ENCODE measurements at places on chromosomes 1 and 21.
A peak's percentile ranks its signal among the peaks of the same experiment; 100 is the strongest.

DNA sequence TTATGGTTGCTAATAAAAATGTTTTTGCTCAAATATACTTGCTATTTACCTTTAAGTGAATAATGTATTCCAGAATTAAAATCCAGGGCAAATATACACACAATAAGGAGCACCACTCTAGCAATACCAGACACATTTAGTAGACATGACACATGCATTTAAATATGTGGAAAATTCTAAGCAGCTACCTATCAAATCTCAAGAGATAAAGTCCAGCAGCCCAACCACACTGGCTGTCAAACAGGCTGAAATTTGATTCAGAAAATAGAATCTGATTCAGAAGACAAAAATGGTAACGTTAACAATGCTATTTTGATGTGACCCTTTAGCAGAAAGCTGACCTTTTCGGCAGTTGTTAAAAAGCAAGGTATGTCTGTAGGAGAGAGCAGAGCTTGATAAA, 42.3 kb downstream of the PLEKHO1 start:
- DNase-seq, result no peak

GRCh38 chr1:17121881-17122280, 2.6 kb upstream of the PADI2 start:
- DNase-seq, result no peak

GRCh38 chr21:35072960-35073359, 23.9 kb upstream of the RUNX1 start:
- no peak for DNase-seq

- DNase-seq, result no peak
These were observed 218.2 kb upstream of the NR5A2 start for GRCh38 chr1:199809311-199809710.

DNA sequence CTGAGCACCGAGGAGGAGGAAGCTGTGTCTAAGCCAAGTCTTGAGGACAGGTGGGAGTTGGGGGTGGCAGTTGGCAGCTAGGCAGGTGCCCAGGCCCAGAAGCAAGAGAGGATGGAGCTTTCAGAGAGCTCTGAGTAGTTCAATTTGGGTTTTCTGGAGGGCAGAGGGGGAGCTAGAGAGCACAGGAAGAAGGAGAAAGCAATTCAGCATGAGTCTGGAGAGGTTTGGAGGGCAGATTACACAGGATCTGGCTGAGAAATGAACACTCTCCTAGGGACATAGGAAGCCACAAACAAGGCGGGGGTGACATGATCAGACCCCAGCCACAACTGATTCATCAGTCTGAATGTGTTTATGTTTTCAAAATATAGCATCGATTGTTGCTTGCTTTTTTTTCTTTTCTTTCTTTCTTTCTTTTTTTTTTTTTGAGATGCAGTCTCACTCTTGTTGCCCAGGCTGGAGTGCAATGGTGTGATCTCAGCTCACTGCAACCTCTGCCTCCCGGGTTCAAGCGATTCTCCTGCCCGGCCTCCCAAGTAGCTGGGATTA, 23.8 kb downstream of the PTPRF start:
- DNase-seq, result no peak

DNA sequence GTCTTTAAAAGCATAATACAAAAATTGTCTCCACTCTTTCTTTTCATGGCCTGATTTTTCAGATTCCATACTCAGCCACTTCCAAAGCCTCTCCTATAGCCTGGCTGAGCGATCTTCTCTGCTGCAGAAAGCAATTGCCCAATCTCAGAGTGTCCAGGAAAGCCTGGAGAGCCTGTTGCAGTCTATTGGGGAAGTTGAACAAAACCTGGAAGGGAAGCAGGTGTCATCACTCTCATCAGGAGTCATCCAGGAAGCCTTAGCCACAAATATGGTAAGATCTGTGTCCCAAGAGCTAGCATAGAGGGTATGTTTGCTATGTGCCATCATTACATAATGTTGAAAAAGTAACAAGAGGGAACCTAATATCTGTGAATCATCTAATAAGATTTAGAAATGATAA, 130.7 kb upstream of the BMP8A start:
- DNase-seq, result no peak

DNA sequence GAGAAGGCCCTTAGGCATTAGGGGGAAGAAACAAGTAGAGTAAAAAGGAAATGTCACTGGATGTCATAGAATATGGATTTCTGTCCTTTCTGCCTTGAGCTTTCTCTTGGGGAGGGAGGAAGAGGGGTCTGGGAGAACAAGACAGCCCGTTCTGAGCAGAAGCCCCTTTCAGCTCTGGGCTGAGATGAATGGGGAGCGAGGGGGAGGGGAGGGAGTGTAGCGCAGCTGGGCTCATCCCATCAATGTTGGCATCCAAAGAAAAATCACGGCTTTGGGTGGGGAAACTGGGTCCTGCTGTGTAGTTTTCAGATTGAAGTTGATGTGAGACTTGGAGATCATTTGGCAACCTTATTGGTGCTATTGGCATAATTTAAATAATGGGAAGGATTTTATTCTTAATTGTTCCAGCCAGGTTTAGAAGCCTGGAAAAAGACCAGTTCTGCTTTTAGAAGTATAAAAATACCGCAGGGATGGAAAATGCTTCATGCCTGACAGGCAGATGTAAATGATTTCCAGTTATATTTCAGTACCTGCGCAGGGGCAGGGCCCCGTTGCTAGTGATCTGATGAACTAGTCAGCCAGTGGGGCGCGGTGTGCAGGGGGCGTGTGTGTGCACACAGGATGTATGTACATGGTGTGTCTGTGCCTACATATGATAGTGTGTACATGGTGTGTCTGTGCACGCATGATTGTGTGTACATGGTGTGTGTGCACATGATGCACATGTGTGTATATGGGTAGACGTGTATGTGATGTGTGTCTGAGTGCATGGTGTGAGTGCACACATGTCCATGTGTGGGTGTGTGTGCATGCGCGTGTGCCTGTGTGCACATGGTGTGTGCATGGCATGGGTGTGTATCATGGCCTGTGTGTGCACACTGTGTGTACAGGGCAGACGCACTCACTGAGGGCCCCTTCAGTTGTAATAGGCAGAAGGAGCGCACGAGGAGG, 36.0 kb downstream of the ABCG1 start:
- no peak for DNase-seq

- DNase-seq, result no peak
These were observed 273.5 kb downstream of the COL11A1 start for GRCh38 chr1:102834688-102835320.

DNA sequence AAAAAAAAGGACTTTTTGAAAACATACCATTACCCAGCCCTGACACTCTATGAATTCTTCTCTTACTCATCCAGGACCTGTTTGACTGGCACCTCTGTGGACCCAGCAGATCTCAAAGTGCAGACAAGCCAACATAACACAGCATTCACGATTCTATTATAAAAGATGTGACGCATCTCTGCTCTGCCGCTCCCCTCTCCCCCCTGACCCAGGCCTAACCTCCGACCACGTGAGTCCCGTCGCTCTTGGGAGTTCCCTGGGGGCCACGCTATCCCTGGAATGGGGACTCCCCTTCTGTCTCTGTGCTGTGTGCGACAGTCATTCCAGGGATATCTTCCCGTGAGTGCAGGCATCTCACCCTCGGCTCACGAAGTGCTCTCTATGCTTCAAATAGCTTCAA, 21.1 kb downstream of the LRRC38 start:
- no peak for DNase-seq

DNA sequence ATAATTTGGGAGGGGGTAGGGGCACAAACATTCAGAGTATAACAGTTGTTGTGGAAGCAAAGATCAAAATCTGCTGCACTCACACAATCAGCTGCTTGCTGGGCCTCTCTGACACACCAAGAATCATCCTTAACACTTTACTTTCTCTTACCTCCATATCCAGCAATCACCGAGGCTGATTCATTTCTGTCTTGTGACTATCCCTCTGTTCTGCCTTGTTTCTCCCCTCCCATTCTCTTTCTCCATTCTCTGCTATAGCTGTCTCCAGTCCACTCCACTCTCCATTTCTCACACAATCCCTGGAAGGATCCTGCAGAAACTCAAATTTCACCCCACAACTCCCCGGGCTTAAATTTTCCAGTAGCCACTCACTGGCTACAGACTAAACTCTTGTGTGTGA, 91.8 kb upstream of the NGF start:
- DNase-seq, result no peak

- no peak for DNase-seq
These were observed 86.9 kb downstream of the ADARB1 start for GRCh38 chr21:45161038-45161945.

DNA sequence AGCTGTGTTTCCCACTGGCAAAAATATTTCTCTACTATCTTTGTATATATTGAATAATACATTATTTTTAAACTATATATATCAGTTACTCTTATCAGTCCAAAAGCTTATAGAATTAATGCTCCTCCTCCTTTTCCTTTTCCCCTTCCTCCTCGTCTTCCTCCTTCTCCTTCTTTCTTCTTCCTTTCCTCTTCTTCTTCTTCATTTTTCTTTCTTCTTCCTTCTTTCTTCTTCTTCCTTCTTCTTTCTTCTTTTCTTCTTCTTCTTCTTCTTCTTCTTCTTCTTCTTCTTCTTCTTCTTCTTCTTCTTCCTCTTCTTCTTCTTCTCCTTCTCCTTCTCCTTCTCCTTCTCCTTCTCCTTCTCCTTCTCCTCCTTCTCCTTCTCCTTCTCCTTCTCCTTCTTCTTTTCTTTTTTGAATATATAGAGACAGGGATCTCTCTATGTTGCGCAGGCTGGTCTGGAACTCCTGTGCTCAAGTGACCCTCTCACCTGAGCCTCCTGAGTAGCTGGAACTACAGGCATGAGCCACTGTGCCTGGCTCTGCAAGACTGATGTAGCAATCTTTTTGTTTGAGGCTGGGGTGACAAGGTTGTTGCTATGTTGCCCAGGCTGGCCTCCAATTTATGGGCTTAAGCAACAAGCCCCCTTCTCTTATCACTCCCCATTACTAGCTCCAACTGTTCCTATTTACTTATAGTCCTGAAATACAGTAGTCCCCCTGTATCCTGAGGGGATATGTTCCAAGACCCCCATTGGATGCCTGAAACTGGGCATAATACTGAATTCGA, 47.4 kb downstream of the MAGI3 start:
- no peak for DNase-seq

GRCh38 chr1:9028921-9029705, 2.9 kb upstream of the SLC2A7 start:
- no peak for DNase-seq

- no peak for DNase-seq
These were observed 17.8 kb upstream of the SLAMF6 start for GRCh38 chr1:160540859-160541233.

DNA sequence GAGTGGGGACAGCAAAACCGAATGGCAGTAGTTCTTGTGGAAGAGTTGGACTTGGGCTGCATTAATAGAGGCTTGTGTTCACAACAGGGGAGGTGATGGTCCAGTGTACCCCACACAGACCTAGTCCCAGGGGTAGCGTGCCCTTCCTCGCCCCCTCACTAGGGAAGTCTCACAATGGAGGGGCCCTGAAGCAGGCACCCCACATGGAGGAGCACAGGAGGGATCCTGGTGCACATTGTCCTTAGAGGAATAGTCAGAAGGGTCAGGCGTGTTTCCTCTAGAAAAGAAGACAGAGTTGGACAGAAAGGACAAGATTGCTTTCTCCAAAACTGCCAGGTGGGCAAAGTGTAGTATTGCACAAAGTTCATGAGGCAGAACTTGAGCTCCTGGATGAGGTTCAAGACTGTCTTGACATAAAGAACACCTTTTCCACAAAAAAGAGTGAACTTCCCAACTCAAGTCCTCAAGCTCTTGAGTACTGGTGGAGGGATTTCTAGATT, 23.3 kb downstream of the ETNK2 start:
- no peak for DNase-seq

DNA sequence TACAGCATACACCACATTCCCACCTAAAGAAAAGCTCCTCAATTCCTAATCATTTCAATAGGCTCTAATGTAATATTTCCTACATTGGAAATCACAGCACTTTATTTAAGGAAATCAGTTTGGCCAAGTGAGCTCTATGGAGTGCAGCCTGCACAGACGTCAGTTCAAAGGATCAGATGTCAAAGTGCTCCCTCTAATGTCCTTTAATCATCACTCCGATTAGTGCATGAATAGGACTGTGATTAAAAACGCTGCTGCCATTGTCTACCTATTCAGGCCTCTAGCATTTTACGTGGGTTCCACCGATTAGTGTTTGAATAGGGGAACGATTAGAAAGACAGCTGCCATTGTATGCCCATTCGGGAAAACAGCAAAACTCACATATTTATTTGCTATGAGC, 50.2 kb downstream of the DPYD start:
- DNase-seq, result peak; percentile 98

DNA sequence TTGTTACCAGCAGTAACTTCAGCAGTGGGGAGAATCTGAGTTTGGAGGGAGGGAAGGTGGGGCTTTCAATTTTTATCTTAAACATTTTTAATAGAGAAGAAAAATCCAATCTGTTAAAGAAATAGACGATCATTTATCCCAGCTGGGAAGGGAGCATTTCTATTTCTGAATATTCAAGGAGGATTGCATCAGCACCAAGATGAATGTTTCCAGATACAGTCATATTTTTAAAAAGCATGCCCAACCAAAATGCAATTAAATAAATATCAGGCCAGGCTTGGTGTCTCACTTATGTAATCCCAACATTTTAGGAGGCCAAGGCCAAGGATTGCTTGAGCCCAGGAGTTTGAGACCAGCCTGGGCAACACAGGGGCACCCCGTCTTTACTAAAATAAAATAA, 1.7 kb upstream of the ATP1A4 start:
- no peak for DNase-seq

DNA sequence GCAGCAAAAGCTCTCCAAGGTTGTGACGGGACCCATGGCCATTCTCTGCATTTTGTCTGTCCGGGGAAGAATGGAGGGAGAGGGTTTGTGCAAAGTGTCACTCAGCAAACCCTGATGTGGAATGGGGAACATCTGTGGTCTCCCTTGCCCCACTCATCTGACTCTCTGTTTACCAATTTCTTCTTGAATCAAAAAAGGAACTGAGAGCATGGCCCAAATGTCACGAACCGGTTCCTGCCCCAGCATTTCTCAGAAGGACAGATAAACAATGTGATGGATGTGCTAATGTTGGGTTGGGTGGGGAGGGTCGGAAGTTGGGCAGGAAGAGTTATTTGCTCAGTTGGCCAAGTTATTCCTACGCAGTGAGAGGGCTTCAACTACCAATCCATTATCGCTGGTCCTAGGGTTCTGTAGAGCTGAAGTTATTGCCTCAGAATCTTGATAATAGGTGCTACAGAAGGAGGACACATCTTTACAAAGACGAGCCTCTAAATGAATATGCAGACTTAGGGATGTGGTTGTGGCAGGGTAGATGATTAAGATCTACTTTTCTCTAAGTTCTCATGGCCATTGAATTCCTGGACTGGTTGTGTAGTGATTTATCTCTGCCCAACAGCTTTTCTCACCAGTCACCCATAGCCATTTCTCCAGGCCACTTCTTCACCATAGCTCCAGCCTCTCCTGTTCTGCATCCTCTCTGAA, 9.6 kb upstream of the DUSP12 start:
- DNase-seq, result no peak

GRCh38 chr1:30790850-30791778, 33.5 kb upstream of the LAPTM5 start:
- DNase-seq, result no peak

GRCh38 chr1:55334160-55334559, 119.0 kb upstream of the USP24 start:
- no peak for DNase-seq

GRCh38 chr1:17120962-17121837, 1.9 kb upstream of the PADI2 start:
- no peak for DNase-seq
